ENCODE measurements at places on chromosomes 13 and 19.

- H3K27me3 ChIP-seq, result peaks cover 3% of the 10 kb centered on the region
- no peak for DNase-seq
- H3K4me1 ChIP-seq, result no peaks in the 10 kb centered on the region
- no peak overlapping the region for H3K4me3 ChIP-seq
- no peak overlapping the region for H3K27ac ChIP-seq
Observed at GRCh38 chr19:55440411-55441105, 2.5 kb downstream of the SHISA7 start.

- H3K36me3 ChIP-seq, result no peaks in the 10 kb centered on the region
- H3K4me1 ChIP-seq, result peaks cover 10% of the 10 kb centered on the region
- H3K27me3 ChIP-seq, result no peaks in the 10 kb centered on the region
- no peak for DNase-seq
- H3K27ac ChIP-seq, result no peak overlapping the region
Observed at GRCh38 chr13:75486146-75487062, 4.4 kb upstream of the TBC1D4 start.

DNA sequence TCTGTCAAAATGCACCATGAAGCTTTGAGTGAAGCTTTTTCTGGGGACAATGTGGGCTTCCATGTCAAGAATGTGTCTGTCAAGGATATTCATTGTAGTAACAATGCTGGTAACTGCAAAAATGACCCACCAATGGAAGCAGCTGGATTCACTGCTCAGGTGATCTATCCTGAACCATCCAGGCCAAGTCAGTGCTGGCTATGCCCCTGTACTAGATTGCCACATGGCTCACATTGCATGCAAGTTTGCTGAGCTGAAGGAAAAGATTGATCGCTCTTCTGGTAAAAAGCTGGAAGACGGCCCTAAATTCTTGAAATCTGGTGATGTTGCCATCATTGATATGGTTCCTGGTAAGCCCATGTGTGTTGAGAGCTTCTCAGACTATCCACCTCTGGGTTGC lies 12.7 kb downstream of the GPR42 start:
- no peak overlapping the region for H3K4me3 ChIP-seq
- no peak overlapping the region for H3K27ac ChIP-seq
- DNase-seq, result no peak
- no peaks in the 10 kb centered on the region for H3K27me3 ChIP-seq

- peaks cover 27% of the 10 kb centered on the region for H3K36me3 ChIP-seq
- H3K4me3 ChIP-seq, result no peak overlapping the region
- no peak for DNase-seq
Observed at GRCh38 chr19:35750167-35750566, 1.8 kb downstream of the LIN37 start.

DNA sequence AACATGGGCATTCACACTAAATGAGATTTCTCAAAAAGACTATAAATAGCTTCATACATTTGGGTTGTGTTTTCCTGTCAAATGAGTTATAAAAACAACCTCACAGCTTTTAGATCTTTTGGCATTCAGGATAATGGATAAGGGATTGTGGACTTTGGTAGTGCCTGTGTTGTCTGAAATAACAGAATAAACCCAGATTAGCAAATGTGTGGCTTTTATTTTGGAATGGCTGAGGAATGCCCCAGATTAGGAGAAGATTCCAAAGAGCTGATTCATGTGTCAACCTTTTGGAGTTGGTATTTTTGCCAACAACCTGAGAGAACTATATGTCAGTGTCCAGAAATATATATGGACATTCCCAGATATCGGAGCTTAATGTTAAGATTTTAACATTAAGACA lies 164.7 kb downstream of the MTUS2 start:
- no peak overlapping the region for H3K27ac ChIP-seq
- H3K36me3 ChIP-seq, result no peaks in the 10 kb centered on the region
- H3K4me3 ChIP-seq, result no peak overlapping the region
- no peaks in the 10 kb centered on the region for H3K4me1 ChIP-seq
- H3K27me3 ChIP-seq, result no peaks in the 10 kb centered on the region

Measured in psoas muscle (tissue), 8 donors.